ENCODE measurements at places on chromosomes 6 and 20.

- no peak for DNase-seq
These were observed 219.5 kb downstream of the BTBD9 start for GRCh38 chr6:38420207-38420606.

GRCh38 chr6:137323860-137324259, 104.7 kb upstream of the IFNGR1 start:
- DNase-seq, result no peak

DNA sequence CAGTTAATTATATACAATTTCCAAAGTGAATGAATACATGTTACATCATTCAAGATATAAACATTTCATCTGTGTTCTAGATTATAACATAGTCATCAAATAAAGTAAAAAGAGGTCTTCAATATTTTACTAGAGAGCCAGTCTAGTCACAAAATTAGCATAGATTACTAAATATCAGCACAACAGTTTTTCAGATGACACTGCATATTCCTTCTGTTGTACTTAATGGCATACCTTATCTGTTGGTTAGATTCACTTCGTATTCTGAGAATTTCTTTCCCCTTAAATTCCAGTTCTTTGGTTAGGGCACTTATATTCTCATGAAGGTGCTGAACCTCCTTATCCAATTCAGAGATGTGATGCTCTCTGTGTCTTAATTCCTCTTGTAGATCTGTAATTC, 39.8 kb upstream of the MCM9 start:
- no peak for DNase-seq

DNA sequence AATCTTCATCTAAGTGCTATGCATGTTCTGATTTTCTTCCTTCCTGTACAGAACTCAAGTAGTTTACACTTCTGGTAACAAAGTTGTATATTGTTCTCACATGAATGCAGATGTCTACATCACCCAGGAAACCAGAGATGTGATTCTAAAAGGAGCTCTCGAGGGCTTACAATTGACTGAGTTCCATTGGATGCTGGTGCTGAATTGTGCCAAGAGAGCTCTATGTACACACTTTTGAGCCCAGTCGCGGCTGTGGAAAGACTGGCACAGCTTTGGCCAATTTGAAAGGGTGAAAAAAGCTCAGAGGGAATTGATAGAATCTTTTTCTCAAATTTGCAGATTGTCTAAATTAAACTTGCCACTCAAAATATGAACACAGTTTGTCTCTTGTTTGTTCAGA, 340.7 kb downstream of the LMBRD1 start:
- DNase-seq, result no peak

GRCh38 chr6:85435851-85436250, 14.0 kb upstream of the NT5E start:
- no peak for DNase-seq

GRCh38 chr6:46144270-46144669, 14.5 kb downstream of the ENPP4 start:
- DNase-seq, result no peak

DNA sequence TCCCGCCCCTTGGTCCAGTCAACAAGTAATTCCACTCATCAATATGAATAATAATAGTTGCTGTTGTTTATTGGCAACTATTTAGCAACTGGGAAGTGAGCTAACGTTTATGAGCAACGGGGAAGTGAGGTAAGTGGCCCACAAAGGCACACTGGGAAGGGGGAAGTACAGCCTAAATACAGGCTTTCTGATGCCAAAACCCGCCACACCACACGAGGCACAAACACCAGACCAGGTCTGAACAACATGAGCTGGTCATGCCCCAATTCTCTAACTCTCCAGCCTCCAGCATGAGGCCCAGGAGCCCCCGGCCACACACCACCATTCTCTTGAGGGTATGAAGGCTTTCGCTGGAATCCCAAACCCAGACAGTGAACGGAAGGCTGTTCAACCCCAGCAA, 50.8 kb downstream of the PREX1 start:
- DNase-seq, result no peak

DNA sequence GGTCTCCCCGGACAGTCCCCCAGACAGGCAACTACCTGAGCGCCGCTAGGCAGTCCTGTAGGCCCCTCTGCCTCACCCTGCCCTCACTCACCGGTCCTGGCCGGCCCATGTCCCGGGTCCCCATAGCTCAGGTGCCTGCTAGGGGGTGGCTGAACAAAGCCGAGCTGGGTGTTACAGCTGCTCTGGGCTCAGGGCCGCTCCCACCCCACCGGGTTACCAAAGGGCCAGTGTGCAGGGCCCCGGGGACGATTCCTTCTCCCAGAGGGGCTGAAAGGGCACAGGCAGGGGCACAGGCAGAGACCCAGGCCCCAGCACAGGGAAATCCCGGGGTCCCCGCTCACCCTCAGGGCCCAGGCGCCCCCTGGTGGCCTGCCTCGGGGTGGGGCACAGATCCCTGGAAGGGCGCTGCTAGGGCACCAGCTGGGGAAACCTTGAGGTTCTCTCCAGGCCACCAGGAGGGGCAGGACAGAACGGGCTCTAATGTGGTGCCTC, 118.4 kb downstream of the GRM4 start:
- DNase-seq, result peak; percentile 64

- DNase-seq, result no peak
These were observed 59.2 kb upstream of the RAB32 start for GRCh38 chr6:146484411-146484810.

GRCh38 chr6:22087960-22088706, 208.7 kb downstream of the PRL start:
- DNase-seq, result no peak

DNA sequence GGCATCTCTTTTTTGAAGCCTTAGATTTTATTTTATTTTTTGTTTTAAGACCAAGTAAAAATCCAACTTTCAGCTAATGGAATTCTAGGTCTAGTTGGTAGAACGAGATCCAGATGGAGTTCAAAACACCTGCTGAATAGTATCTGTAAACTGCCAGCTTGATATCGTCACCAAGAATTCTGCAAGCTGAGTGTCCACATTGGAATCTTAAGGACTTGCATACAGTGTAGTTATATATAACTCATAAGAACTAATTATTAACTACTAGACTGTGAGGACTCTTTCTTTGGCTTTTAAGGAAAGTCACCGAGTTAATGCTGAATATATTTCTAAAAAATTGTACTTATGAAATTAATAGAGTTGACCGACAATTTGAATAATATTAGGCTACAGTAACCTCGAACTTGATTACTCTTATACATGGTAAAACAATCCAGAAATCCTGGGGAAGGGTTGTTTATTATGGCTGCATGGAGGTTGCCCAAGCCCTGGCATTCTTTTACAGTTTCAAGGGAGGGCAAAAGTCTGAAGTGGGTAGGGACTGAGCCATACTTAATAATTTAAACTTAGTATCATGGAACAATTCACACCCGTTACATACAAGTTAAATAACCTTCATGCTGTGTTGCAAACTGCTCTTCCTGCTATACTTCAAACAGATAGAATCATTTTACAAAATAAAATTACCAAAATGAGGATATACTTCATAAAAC, 553.9 kb downstream of the PTPRT start:
- DNase-seq, result no peak

DNA sequence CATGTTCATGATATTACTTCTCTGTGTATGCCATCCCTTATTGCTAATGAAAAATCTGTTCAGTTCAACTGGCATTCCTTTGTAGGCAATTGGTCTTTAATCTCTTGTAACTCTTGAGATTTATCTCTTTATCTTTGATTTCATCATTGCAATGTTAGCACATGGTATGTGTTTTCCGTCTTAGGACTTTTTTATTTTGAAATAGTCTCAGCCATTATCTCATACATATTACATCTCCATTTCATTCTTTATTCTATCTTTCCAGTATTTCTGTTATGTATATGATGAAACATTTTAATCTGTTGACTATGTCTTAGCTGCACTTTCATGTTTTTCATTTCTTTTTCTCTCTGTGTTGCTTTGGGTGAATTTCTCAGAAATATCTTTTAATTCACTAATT, 58.1 kb downstream of the VSTM2L start:
- no peak for DNase-seq

DNA sequence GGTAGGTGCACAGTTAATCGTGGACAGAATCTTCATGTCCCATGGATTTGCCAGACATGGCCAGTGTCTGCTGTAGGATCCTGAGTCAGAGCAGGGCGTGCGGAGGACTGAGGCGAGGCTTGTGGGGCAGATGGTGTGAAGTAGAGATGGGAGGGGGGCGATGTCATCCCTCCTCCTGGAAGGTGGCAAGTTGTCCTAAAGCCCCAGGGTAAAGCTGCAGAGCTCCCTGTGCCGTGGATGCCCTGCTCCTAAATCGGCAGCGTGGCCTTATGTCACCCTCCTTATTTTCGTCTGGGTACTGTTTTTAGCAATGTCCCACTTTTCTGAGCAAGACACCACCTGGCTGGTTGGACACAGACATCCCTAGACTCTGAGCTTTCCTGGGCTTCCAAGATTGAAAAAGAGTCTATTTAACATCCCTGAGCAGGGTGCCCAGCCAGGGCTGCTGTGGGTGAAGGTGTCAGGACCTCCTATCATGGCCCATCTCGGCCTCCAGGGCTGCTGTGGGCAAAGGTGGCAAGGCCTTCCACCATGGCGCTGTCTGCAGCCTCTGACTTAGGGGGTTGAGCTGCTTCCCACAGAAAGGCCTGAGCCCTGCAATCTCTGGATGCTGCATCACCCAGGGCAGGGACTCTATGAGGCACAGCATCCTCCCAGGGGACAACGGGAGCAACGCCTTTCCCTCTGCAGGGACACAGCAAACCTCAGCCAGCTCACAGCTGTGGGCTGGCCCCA, 145.4 kb downstream of the TTLL2 start:
- DNase-seq, result no peak

DNA sequence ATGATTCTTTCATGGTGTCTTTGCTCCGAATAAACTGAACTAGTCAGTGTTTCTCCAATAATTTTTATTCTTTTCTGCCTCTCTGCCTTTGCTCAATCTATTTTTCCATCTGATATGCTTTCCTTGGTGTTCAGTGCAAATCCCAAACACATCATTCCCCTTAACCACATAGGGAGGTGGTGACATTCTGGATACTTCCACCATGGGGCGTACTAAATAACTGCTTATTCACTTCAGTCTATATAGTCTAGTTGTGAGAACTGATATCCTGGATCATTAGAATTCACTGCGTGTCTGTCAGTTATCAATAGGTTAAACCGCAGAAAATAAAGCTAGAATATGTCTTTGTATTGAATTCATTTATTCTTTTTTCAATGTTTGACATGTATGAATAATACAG, 83.1 kb downstream of the KCNQ5 start:
- no peak for DNase-seq

DNA sequence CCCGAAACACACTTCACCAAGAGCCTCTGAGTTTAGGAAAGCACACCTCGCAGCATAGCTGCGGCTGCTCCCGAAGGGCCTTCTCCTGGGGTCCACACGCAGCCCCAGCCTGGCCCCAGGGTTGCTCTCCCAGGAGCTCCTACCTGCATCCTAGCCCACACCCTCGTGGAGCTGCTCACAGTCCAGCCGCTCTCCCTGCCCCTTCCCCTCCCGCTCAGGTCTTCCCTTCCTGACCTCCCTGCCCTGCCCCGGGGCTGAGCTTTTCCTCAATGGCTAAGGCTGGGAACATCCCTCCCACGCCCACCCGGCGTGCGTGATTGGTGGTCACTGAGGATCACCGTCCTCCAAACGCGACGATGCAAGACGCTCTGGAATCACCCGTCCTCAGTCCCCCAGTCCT, 205.8 kb downstream of the FNDC1 start:
- DNase-seq, result no peak

DNA sequence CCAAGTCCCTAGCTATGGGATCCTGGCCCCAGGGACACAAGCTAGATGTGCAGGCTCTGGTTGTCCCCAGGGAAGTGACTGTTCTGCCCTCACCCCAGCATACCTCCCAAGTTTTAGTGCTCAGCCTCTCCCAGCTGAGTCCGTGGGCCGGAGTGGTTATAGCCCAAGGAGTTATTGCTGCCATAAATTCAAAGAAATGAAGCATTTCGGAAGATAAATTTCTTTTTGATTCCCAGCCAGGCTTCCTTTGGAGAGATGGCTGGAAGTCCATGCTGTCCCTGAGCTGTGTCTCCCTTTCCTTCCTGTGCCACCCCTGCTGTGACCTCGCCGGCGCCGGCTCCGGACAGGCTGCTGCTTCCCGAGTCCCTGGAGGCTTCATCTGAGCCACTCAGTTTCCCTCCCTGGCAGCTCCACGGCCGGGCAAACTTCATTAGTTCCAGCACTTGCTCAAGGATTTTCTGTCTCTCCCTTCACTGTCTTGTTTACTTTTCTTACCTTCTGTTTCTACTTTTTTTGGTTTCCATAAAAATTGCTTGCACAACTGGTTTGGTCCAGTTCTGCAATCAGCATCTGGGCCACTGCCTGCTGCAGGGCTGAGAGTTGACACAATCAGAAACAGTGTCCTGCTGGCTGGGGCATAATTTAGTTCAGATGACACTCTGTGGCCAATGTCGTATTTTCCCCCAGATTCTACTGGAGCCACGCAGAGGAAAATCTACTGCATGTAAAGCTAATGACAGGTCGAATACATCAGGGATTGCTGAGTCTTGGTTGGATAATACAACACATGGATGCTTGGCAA, 225.5 kb downstream of the SYNDIG1 start:
- no peak for DNase-seq
